ENCODE measurements at places on chromosomes 12 and 14. TPM values are rescaled to one million over a fixed set of nuclear protein-coding genes. Genes with fewer than 3 reads are reported as not detected.
A peak's percentile ranks its signal among the peaks of the same experiment; 100 is the strongest.

GRCh38 chr14:58082491-58083098 is 69.4 kb downstream of the ARMH4 start:
- peak; percentile 35 for ATAC-seq

GRCh38 chr12:62930546-62931425 is 4.2 kb downstream of the PPM1H start:
- ATAC-seq, result no peak

DNA sequence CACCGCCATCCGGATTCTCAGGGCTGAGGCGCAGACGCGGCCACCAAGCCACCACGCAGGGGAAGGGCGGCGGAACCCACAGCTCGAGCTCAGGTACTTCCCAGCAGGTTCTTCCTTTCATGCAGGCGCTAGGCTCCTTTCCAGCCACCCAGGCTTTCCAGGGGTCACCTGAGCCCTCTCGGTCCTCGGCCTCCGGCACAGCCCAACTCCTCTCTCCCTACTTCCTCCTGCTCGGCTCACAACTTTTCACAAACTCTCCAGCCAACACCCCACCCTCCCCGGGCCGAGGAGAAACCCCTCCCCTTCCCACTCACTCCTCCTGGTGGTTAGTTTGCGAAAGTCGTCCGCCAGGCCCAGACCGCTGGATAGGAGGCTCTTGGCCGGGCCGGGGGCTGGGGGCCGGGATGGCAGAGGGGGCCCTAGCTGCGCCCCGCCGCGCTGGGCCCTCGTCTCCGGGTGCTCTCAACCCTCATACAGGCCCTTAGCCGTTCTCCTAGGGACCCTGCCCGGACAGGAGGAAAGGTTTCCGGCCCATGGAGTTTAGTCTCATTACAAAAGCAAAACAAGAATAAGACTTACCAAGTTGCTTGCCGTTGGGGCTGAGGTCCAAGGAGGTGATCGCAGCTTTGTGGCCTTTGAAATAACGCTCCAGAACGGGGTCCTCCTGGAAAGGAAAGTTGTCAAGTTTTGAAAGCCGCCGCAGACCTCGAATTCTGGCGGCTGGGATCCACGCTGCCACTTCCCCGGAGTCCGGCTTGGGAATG is at the start of gene GALNT4:
Gene GALNT4, minus strand, starts transcription at position 256 of the 764 bp plus-strand sequence. Its CDS starts 247 bp downstream, at position 9.
- ATAC-seq, result peak; percentile 59

DNA sequence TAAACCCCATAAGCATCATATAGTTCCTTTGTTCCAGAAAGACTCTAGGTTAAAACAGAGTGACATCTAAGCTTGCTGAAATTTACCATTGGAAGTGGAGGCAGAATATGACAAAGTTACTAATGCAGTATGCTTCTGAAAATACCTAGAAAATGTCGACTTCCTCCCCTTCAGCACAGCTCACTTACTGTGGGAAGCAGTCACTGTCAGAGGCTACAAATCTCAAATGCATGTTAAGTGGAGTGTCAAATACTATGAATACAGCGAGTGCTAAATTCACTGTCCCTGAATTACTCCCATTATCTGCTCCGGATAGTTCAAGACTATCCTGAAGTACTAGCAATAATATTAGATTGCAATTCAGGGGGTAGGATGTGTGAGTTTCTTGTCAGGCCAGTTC is 1454.6 kb downstream of the AACS start:
- no peak for ATAC-seq

- ATAC-seq, result no peak
These were observed 124.7 kb downstream of the DAAM1 start for GRCh38 chr14:59313144-59313651.

DNA sequence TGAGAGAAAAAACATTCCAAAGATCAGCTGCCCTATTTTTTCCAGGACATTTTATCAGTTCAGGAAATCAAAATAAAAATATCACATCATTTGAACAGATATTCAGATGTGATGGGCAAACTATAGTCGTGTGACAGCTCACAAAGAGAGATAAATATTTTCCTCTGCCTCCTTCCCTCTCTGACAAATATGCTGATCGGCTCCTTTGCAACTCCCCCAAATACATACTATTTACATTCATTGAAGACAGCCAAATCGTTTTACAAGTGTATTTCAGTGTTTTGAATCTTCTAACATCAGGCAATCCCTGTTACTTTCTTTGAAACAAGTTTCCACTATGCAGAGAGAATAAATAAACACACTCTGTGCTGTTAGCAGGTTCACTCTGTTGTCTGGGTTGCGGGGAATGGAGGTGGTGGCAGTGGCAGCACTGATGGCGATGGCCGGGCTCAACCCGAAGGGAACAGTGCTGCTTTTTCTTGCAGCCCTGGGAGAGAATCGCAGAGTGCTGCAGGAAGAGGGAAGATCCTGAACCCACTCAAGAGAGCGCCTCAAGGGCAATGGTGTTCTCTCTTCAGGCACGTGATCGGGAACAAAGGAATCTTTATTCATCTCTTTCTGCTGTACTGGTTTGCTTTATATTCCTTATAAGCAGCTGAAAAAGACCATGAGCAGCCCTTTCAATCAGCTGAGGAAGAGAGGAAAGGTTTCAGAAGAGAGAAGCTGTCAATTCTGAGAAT is 142.5 kb downstream of the PHLDA1 start:
- ATAC-seq, result peak; percentile 96

DNA sequence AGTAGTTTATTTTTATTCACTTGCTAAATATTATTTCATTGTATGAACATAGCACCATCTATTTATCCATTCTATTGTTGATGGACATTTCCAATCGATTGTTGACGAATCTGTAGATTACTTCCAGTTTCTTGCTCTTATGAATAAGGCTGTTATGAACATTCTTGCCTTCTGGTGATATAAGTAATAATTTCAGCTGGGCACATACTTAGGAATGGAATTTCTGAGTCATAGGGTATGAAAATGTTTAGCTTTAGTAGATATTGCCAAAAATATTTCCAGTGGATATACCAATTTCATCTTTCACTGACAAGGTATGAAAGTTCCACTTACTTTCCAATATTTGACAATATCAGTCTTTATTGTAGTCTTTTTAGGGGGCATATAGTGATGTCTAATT is 468.5 kb downstream of the ETNK1 start:
- no peak for ATAC-seq

DNA sequence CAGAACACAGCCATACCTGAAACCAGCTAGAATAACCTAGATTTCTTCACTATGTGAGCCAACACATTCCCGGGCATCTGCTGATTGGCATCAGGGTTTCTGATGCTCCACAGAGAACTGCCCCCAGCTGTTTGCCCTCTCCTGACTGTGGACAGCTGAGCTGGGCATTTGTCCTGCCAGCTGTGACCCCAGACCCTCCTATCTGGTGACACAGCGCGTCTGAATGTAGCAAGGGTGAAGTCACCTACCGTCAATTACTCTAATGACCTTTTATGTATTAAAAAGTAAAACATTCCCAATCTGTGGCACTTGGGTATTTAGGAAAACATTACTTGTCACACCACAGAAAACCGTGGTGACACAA is 29.7 kb upstream of the SFSWAP start:
- no peak for ATAC-seq

- ATAC-seq, result no peak
These were observed 152.4 kb downstream of the TSPAN9 start for GRCh38 chr12:3229577-3229976.

DNA sequence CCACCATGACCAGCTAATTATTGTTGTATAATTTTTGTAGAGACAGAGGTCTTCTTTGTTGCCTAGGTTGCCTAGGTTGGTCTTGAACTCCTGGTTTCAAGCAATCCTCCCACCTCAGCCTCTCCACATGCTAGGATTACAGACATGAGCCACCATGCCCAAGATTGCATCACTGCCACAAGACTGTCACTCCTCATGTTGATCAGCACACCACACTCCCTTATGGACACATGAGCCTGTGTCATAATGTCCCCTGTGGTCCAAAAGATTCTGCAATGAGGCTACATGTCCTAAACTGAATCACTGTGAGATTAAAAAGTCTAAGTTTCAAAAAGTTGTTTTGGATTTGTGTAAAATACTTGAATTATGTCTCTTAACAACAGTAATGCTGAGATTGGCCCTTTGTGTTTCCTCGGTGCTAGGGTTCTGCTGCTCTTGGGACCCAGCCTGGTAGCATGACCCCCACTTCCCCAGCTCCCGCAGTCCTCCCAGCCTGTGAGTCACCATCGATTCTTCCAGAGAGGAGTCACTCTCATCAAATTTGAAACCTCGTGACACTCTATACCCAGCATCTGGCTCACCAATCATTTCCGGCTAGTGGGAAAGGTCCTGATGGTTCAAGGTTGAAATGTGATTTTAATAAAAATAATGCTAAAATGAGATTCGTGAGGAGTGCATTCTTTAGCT is 890.9 kb downstream of the VRK1 start:
- ATAC-seq, result no peak

GRCh38 chr12:67986632-67987031 is 2.6 kb upstream of the IFNG-AS1 start:
- no peak for ATAC-seq

GRCh38 chr12:68579254-68579653 is 31.4 kb upstream of the RAP1B start:
- ATAC-seq, result no peak

- no peak for ATAC-seq
These were observed 57.0 kb upstream of the ATF7IP start for GRCh38 chr12:14308516-14308915.

GRCh38 chr14:35534873-35535482 is 1.0 kb downstream of the INSM2 start:
- peak; percentile 13 for ATAC-seq

GRCh38 chr14:88037325-88037724 is 32.4 kb downstream of the GPR65 start:
- ATAC-seq, result no peak

DNA sequence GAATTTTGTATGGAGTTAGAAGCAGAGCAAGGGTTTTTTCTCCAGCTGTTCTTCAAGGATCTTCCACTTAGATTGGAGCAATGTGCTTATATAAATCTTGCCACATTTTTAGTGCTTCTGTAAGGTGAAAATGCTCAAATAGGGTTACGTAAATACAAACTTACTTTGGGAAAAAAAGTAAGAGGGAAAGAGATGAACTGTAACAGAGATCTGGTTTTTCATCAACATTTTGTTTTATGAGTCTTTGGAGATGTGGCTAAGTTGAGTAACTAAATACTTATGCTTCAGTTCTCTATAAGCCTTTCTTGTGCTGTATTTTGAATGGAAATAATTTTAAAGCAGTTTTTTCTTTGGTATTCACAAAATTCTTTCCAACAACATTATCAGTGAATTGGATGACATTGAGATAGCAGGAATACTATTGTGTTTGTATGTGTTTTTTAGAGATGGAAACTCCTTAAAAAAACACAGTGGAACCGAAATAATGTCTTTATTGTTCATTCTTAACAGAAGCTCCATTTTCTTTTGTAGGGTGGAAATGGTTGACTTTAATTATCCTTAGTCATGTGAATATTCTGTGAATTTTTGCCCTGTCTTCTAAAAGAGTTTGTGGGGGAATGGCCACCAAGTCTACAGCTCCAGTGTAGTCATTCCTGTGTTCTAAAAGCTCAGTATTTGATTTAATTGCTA is 45.7 kb downstream of the NPAS3 start:
- no peak for ATAC-seq

DNA sequence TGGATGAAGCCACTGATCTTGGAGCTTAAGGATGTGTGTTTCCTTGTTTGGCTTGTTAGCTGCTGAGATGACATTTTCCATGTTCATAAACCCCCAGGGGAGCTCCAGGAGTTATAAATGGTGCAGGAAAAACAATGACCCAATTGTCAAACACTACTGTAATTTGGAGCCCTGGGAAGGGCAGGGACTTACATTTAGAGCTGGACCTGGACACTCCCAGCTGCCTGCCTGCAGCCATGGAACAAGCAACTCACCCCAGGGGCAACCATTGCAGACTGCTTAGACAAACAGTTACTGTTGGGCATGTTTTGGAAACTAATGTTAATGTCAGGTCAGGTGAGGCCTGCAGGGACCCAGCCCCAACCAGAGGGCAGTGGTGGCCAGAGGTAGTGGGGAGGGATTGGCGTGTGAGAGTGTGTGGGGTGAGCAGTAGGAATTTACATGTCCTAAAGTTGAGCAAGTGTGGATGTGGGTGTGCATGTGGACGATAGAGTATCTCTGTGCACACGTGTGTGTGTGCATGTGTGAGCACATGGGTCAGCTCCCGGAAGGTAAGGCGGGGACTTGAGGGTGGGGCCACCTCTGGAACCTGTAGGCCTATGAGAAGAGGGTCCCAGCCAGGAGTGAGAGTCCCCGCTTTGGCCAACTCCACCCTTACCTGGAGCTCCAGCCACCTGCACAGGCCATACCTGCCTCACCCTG is 86.4 kb upstream of the NOS1 start:
- ATAC-seq, result no peak

DNA sequence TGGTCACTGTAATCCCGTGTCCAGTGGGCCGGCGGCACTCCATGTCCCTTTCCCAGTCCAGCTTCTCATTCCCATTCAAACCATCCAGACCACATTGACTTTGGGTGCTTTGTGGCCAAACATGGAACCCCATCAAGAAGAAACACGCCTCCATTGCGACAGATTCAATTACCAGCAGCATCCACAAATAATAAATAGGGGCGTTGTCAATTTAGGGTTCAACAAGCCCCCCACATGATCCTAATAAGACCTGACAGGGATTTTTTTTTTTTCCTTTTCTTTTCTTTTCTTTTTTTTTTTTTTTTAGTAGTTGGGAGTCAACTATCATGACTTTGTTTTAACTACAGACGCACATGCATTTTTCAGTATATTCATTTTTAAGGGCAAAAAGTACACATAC is 149.4 kb downstream of the DICER1 start:
- ATAC-seq, result no peak

DNA sequence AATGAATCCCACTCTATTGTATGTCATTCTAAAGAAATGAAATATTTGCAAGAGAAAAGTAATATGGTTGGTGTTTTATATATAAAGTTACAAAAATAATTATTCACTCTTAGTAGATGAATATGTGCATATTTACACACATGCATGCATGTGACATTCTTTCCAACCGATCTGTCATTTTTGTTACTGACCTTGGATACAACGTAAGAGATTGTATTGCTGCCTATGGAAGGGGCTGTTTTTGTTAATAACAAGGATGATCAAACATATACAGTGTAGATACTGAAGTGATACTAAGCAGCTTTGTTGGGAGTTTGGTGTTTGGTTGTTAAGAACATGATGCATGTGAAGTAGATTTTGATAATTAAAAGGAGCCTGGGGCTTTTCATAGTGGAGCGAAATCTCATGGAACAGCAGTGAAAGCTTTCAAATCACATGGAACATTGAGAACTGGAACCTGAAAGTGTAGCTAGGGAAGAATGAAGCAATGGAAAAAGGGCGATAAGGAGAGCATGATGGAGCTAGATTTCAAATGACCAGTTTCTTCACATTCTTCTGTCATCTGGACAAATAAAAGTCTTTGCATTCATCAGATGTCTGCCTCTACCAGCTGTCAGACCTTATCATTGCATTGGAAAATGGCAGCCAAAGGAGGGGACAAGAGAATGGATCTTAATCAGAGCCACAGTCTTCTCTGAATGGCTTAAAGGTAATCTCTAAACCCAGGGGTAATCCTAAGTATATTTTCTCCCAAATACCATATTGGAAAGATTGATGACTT is 10.0 kb downstream of the BORCS5 start:
- ATAC-seq, result peak; percentile 50

- ATAC-seq, result no peak
These were observed 214.7 kb downstream of the PDZRN4 start for GRCh38 chr12:41402801-41403200.

Gene MAP3K9
- total RNA-seq, result 10.8 TPM

Gene CLEC4C
- 0.73 TPM for total RNA-seq

Gene LTA4H
- 61.5 TPM for total RNA-seq

Gene CFAP54
- total RNA-seq, result 1.4 TPM

Gene TAS2R20
- total RNA-seq, result 11.6 TPM

Gene PTPN6
- 0.86 TPM for total RNA-seq

Gene SLC6A12
- 0.73 TPM for total RNA-seq

Gene RERG
- total RNA-seq, result 1.9 TPM

Gene STRAP
- total RNA-seq, result 176 TPM
